ENCODE measurements at places on chromosomes 5 and 9.

- DNase-seq, result no peak
Measured at GRCh38 chr5:10891193-10891592, 130.2 kb upstream of the DAP start.

DNA sequence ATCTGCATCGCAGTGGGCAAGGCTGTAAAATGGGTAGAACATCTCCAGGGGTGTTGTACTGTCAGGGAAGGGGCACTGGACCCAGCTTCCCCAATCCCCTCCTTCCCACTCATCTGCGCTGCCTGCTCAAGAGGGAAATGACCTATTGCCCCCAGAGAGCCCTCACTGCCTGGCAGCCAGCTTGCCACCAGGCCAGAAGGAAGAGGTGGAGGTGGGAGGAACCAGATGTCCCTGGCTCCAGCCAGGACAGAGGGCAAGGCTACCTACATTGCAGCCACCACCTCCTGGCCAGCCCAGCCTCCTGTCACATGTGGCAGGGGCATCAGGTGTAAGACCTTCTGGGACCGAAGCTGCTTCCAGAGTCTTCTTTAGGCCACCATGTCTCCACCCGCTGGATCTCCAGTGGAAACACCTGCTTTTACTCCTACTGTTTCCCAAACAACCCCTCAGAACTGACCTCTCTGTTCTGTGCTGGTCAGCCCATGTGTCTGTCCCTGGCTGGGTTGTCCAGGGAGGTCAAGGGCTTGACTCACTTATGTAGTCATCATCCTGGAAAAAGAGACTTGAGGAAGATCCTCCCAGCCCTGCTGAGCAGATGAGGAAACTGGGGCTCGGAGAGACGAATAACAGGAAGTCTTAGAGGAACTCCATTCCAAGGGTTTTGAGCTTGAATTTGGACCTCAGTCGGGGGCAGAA is 42.3 kb downstream of the JADE2 start:
- no peak for DNase-seq

- no peak for DNase-seq
Measured at GRCh38 chr9:96553070-96553469, 66.6 kb downstream of the CDC14B start.

DNA sequence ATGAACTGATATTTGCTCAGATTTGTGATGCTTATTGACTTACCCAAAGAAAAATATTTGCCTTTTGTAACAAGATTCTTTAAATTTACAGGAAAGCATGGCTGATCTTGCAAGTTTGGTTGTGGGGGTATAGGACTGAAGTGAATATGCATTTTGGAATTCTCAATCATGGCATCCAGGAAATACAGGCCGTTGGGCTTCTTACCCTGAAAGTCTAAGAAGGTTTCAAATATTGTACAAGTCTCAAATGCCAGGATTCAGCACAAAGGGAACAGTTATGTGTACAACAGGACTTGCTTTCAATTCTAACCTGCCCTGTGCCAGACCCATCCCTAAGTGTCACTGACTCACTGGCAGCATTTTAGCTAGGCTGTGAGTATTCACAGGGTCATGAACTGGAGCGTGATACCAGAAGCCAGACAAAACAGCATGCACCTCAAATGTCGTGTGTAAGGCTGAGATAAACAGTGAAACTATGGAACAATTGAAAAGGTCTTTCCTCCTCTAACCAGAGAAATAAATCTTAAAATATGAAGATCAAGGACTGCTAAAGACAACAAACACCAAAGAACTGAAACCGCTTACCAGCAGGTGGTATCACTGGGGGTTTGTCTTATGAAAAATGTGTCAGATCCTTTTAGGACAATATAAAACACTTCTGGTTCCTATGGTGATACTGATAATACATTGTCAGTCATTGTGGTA is 168.6 kb upstream of the RGMB start:
- DNase-seq, result peak; percentile 5

GRCh38 chr5:163825661-163826060 is 320.2 kb downstream of the MAT2B start:
- DNase-seq, result no peak

DNA sequence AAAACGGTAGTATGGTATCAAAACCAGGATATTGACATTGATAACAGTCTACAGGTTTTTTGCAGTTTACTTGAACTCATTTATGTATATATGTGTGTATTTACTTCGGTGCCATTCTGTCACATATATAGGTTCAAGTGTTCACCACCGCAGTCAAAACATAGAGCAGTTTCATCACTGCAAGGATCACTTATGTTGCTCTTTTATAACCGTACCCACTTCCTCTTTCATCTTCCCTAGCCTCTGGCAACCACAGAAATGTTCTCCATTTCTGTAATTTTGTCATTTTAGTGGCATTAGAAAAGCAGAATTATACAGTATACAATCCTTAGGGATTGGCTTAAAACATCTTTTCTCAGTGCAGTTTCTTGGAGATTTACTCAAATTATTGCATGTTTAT is 90.3 kb downstream of the SH3GL2 start:
- peak; percentile 7 for DNase-seq

- peak; percentile 12 for DNase-seq
Measured at GRCh38 chr5:318341-318897, 3.1 kb upstream of the AHRR start.

DNA sequence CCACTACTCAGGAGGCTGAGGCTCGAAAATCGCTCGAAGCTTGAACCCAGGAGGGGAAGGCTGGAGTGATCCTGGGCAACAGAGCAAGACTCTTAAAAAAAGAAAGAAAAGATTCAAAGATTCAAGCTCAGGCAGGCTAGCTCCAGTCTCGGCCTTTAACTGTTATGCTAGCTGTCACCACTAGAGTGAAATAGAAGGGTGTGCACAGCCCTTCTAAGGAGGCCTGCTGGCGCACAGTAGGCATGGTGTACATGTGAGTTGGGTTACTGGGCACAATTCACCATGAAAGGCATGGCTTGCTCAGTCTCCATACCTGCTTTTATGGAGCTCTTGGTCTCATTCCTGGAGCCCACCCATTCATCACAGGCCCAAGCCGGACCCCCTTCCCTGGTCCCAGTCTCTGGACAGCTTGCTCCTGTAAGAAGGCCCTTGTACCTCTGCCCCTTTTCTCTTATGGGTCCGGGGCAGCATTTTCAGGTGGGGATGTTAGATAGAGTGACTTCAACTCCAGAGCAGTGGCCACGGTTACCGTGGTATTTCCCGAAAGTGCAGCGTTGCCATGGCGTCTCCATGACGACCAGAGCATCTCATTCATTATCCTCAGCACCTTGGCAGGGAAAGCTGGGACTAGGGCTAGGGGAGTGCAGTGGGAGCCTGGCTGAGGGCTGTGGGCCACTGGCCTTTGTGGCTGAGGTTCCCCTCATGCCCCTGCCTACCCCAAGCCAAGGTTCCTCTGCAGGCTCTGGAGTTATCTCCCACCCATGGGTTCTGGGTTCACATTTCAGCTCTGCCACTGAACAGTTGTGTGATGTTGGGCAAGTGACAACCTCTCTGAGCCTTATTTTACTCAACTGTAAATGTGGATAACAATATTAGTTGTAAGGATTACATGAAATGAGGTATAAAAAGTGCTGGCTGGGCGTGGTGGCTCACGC is 5.7 kb downstream of the NDST1 start:
- DNase-seq, result peak; percentile 34

DNA sequence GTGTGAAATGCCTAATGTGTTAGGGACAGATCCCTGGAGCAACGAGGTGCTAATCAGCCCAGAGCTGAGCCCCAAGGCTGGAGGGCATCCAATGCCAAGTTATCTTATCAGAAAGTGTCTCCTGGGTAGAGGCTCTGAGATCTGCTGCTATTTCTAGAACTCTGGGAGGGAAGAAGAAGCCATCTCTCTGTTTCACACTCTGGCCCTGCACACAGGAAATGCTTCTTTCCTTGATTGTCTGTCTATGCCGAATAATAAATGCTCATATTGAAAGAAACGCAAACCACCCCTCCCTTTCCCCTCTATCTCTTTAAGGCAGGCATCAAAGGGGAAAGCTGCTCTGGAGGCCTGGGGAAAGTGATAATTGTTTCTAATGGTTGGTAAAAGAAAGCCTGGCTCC is 166.7 kb downstream of the PAPPA start:
- DNase-seq, result peak; percentile 86

DNA sequence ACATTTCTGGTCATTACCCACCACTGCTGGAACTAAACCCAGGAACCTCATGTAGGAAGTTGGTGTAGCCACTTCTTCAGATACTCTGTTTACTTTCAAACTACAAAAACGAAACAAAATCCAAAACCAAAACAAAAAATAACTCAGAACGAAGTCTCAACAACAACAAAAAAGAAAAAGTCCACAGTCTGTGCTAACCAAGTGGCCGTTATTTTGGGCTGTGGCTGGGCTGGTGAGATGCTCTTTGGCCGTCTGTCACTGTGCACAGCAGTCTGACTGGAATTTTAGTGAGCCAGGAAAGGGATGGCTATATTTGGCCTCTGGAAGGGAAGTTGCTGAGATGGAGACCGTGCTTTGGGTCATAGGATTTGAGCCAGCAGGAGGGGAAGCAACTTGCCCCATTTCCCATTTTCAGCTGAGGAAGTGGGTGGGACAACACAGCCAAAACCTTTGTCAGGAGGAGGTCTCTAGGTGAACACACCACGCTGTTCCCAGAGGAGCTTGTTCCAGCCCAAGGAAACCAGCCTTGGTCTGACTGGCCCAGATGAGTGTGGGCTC is 334.1 kb downstream of the ZSWIM6 start:
- no peak for DNase-seq

- DNase-seq, result no peak
Measured at GRCh38 chr9:35431467-35431866, 58.4 kb upstream of the RUSC2 start.

DNA sequence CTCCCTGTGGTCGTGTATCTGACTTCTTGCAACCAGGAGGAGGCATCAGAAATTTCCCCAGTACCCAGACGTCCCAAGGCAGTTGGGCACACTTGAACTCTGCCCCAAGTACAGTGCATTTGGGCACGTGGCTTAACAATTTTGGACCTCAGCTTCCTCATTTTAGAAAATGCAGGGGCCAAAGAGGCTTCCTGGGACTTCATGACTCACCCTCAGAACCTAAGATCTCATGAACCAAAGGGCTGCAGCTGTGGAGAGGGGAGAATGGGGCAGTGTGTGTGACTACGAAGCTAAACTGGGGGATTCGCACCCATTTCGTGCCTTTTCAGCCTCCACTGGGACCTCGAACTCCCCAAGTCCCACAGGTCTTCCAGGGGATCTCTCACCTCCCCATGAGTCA is 59.2 kb downstream of the SYK start:
- DNase-seq, result peak; percentile 44

DNA sequence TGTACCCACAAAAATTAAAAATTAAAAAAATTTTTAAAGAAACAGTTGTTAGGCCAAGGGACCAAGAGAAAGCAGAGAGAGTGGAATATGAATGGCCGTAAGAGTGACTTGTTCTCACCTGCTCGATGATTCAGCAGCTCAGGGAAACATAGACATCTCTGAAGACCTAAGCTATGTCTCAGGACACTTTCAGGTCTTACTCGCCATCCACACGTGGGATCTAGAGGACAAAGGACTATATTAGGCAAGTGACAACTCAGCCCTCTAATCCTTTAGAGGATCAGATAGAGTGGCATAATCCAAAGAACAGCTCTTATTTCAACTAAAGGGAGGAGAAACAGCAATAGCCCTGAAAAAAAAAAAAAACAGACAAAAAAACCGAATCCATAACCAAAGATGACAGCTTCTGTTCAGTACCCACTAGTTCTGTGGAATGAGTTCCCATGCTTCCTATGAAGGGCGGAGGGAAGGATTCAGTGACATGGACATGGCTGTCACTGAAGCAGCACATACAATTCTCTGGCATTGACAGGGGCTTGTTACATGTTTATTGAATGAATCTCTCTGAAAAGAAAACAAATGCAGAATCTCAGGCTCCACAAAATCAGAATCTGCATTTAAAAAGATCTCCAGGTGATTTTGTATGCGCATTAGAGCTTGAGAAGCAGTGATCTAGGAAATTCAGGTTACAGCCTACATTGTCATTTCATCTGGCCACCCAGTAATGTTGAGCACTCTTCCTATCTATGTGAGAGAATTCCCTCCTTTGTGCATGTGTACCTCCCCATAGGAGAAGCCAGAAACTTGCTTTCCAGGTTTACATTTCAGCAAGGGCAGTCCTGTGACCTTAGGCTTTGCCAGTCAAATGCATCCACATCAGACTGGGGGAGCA is 96.0 kb downstream of the KIAA1958 start:
- DNase-seq, result no peak

- no peak for DNase-seq
Measured at GRCh38 chr9:71816916-71817451, 48.7 kb upstream of the CEMIP2 start.

DNA sequence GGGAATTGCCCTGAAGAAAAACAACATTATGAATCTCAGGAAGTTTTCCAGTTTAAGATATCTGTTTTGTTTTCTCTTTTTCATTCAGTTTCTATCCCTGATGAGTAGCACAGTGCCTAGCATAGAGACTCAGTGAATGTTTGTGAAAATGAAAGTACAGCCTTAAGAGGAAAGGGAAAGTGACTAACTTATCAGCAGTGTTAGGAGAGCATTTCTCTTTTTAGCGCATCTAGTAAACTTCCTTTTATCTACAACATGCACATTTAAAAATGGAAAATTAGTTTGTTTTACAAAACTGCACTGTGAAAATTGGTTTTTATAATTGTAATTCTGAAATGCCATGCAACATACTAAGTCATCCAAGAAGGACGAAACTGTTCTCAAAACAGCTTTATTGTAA is 110.8 kb downstream of the SMARCA2 start:
- peak; percentile 75 for DNase-seq
